LHCN-M2 (cell line): ENCODE measurements at places on chromosomes 2 and 18. TPM values are rescaled to one million over a fixed set of nuclear protein-coding genes. Genes with fewer than 3 reads are reported as not detected.

GRCh38 chr18:70429847-70430500 lies 141.1 kb downstream of the SOCS6 start:
- no peak for DNase-seq

DNA sequence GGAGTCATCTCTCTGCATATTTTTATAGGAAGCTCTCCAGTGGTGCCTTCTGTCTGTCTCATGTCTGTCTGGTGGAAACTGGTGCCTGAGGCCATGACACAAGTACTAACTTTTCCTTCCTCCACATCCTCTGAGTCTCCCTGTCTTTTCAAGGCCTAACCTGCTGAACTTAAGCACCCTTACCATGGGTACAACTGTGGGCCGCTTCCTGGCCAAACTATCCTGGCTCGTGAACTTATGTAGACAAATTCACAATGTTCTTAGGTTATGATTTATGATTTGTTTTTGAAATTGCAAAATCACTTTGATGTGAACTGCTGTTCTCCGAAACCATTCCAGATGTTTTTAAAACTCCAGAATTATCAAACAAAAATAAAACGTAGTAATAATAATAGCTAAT lies 804.5 kb upstream of the POU3F3 start:
- no peak for DNase-seq

DNA sequence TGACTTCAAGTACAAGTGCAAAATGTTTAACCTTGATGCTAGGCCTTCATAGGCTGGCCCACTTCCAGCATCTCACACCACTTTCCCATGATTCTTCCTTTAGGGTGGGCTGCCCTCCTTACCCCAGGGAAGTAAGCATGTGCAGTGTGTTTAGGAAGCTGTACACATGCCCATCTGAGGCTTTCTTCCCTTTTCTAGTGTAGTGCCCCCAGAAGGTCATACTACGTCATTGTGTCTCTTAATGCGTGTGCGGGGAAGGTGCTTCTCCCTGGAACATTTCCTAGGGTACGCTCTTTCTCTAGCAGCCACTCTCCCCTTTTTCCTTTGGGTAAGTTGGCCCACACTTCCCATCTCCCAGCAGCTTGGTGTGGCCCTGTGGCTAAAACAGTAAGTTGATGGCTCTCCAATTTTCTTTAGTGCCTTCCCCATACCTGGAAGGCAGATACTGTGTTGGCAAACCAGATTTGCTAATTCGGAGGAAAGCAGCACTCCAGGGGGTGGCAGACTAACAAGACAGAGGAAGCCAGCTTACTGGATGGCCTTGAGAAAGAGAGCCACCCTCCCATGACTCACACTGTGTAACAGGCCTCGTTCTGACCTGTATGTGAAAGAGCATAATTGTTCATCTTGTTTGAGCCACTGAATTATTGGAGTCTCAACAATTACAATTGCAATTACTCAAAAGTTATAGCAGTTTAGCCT lies 1.1 kb upstream of the SULT6B1 start:
- peak; percentile 84 for DNase-seq

GRCh38 chr2:176502619-176503018 lies 233.4 kb downstream of the MTX2 start:
- DNase-seq = no peak

The RGPD4 gene
- total RNA-seq = not detected in 2 replicates

GRCh38 chr18:44735096-44735495 lies 54.4 kb downstream of the SETBP1 start:
- no peak for DNase-seq

DNA sequence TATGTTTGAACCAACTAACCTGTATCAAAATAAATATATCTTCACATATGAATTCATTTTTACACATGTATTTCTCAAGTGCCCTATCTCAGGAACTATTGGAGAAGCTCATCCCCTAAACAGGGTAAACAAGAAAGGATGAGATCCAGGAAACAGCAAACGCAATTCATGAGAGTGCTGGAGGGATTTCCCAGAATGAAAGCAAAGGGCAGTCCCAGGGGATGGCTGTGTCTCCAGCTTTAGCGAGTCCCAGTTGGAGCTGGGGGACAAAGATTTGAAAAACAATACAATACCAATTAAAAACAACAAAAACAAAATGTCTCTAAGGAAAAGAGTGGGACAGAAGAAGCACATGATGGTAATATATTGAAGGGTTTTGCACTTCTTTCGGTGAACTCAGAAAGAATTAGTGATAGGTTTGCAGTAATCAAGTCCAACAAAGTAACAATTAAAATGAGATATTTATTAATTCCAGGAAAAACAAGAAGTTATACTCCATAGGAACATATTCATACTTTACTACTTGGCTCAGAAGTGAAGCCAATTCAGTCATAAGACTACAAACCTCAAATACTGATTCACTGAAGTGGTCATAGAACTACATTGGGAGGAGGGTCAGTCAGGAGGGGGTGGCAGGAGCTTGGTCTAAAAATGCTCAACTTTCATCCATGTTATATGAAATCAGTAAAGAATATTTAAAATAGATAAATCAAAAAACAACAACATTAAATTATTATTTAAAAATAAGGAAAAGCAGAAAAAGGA lies 73.1 kb upstream of the PDE1A start:
- peak; percentile 12 for DNase-seq
